ENCODE measurements at places on chromosomes 1 and 21. TPM values are rescaled to one million over a fixed set of nuclear protein-coding genes. Genes with fewer than 3 reads are reported as not detected.

PDZK1 gene
- total RNA-seq, result not detected

GRCh38 chr1:226627924-226628611 is 79.5 kb downstream of the STUM start:
- DNase-seq, result no peak

GRCh38 chr1:60427194-60427593 is 353.6 kb upstream of the C1orf87 start:
- no peak for DNase-seq

DNA sequence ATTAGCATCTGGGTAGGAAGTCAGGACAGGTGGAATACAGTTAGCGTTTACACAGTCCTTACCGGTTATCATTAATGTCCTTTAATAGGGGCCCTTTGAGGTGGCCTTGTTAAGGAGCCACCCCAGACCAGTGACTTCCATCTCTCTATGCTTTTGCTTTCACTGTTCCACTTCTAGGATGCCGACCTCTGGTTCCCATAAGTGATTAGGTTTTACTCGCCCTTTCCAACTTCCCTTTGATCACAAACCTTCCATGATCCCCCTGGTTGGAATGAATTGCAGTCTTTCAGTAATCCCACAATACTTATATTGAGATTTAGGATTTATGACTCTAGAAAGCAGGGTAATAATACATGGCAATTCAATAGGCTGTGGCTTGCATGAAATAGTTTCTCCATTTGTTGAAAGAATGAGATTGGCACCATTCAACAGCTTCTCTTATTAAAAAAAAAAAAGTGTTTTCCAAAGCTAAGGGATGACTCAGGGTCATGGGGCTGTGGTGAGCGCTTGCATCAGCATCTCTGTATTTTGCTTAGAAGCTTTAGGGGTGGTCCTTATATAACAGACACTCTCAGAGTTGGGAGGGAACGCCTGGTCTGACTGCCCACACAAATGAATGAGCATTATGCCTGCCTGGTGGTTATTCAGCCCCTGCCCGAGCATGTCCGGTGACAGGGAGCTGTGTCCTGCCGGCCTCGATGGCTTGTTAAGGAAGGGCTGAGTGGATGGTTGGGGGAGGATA is 110.5 kb downstream of the CNIH3 start:
- no peak for DNase-seq

Measured in Karpas-422 (cell line).